Right lobe of liver (tissue), 6 donors: ENCODE measurements at places on chromosomes 6 and 20. TPM values are rescaled to one million over a fixed set of nuclear protein-coding genes. Genes with fewer than 3 reads are reported as not detected.
A peak's percentile ranks its signal among the peaks of the same experiment; 100 is the strongest.

The C20orf141 gene
- total RNA-seq, result not detected

The TCF15 gene
- not detected for total RNA-seq

The TDP2 gene
- 29.3 TPM for total RNA-seq

The TMEM14C gene
- total RNA-seq, result 48.4 TPM

GRCh38 chr6:25874822-25875562 is 949 bp upstream of the SLC17A3 start:
- DNase-seq, result no peak

- no peak for DNase-seq
These were observed 66.1 kb downstream of the PRND start for GRCh38 chr20:4787820-4788219.

DNA sequence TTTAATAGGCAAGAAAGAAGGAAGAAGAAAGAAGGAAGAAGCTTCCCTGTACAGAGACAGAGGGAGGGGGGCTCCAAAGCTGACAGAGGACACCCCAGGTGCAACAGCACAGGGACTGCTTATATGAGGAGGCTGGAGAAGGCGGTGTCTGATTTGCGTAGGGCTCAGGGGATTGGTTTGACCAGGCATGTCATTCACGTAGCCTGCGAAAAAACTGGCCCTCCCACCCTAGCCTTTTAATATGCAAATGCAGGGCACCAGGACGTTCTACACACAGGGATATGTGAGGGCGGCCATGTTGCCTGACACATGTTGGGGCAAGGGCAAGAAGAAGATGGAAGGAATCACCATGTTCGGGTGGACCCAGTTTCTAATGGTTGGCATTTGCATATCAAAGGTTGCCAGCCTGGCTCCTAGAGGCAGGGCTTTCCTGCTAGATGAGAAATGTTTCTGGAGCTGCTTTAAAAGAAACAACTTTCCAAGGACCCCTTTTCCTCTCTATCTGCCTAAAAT is 305.4 kb upstream of the CDYL start:
- no peak for DNase-seq

GRCh38 chr20:44570367-44570766 is 12.0 kb upstream of the PKIG start:
- DNase-seq, result no peak

- peak; percentile 61 for DNase-seq
These were observed 14.9 kb downstream of the IP6K3 start for GRCh38 chr6:33731751-33732282.

DNA sequence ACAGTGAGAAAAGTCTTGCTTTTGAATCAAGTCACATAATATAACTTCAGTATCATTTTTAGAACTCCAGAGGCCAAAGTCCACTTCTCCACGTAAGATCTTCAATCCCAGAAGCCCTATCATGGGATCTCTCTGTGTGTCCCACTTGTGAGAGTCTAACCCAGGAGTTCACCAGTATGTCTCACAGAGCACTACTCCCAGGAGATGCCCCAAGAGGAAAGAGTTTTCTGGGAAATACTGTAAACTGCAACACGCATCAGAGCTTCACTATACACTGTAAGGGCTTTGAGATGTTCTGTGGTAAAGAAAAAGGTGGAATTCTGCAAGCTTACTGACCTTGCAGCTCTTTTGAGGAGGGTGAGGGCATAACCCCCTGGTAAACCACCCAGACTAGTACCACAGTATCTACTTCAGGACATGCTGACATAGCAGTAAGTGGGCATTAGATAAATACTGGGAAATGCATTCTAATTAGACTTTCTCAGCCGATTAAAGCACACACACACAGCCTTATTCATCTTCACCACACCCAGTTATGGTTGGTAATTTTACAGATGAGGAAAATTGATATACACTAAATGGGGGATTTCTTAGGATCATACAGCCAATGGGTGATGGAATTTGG is 12.3 kb downstream of the DCBLD1 start:
- DNase-seq, result no peak

DNA sequence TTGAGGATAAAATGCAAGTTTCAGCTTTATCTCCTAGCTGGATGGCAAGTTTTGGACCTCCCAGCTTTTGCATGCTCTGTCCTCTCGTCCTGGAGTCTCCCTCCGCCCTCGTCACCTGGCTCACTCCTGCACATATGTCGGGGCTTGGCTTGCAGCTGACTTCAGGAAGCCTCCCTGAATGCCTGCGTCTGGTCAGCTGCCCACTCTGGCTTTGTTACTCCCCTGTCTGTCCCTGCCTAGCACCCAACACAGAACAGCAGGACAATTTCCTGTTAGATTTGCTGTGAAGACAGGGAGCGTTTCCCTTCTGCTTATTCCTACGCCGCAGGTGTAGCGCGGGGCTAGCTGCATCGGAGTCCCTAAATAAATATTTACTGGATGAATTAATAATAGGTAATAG is 5.4 kb downstream of the JPH2 start:
- DNase-seq, result no peak
